Naive B cell (primary cell): ENCODE measurements at places on chromosomes 4 and X. TPM values are rescaled to one million over a fixed set of nuclear protein-coding genes. Genes with fewer than 3 reads are reported as not detected.

DNA sequence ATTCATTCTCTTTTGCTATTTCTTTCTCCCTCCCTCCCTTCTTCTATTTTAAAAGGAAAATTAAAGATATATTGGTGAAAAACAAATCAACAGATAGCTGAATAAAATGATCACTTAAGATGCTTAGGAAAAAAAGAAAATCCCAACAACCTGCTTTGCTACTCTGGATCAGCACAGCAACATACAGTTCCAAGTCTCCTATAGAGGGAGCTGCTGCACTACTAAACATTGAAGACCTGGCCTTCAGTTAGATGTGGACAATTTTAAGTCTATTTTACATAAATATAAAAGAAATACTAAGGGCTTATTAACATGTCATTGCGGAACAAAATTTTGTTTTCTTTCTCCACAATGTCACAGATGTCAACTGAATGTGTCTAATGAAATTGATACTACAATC is 226.4 kb downstream of the MAGEB5 start:
- H3K4me3 ChIP-seq, result no peak overlapping the region
- no peak overlapping the region for H3K27ac ChIP-seq
- no peak for DNase-seq
- no peaks in the 10 kb centered on the region for H3K36me3 ChIP-seq
- no peaks in the 10 kb centered on the region for H3K27me3 ChIP-seq

DNA sequence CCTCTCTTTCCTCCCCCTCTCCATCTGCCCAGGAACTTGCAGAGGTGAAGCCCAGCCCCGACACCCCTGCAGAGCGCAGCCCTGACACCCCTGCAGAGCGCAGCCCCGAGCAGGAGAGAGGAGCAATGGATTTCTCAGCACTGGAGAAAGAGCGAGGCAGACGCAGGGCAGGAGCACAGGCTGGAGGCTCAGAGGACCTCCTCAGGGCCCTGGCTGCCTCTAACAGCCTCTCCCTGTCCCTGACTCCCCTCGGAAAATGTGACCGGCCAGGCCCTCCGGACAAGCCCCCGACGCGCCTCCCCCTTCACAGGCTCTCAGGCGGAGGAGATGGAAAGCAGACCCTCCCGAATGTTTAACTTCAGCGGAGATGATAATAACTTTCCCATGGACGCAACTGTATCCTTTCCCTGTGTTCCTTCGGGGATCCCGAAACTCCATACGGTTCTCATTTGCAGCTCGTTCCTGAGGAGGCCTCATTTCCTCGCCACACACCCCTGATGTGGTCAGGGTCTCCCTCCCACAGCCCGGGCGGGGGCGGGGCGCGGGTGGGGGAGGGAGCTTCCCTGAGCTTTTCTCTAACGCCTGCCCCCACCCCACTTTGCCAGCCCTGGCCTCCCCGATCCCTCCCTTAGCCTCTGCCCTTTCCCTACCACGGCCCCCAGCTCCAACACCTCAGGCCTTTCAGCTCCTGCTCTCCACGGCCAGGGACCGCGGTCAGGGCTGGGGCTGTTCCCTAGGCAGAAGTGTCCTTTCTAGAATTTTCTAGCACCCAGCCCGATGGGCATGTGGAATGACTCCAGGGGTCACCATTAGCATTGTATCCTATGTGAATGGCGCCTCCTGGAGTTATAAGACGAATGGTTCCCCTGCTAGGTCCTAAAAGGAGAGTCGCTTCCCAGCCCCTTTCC is 201.1 kb upstream of the BCOR start:
- no peak for DNase-seq
- H3K36me3 ChIP-seq, result no peaks in the 10 kb centered on the region
- peaks cover 14% of the 10 kb centered on the region for H3K4me1 ChIP-seq
- H3K27ac ChIP-seq, result peak overlapping the region; percentile 71
- no peak overlapping the region for H3K4me3 ChIP-seq

- peaks cover 4% of the 10 kb centered on the region for H3K4me1 ChIP-seq
- no peaks in the 10 kb centered on the region for H3K36me3 ChIP-seq
- DNase-seq, result no peak
- H3K27me3 ChIP-seq, result peaks cover 4% of the 10 kb centered on the region
- H3K4me3 ChIP-seq, result no peak overlapping the region
Observed at GRCh38 chr4:113907559-113907958, 71.9 kb downstream of the ARSJ start.

The AWAT2 gene
- not detected for polyA plus RNA-seq

- no peaks in the 10 kb centered on the region for H3K36me3 ChIP-seq
- H3K27ac ChIP-seq, result no peak overlapping the region
- DNase-seq, result no peak
- H3K4me1 ChIP-seq, result no peaks in the 10 kb centered on the region
- no peak overlapping the region for H3K4me3 ChIP-seq
Observed at GRCh38 chrX:38172596-38172995, 48.1 kb downstream of the SRPX start.

DNA sequence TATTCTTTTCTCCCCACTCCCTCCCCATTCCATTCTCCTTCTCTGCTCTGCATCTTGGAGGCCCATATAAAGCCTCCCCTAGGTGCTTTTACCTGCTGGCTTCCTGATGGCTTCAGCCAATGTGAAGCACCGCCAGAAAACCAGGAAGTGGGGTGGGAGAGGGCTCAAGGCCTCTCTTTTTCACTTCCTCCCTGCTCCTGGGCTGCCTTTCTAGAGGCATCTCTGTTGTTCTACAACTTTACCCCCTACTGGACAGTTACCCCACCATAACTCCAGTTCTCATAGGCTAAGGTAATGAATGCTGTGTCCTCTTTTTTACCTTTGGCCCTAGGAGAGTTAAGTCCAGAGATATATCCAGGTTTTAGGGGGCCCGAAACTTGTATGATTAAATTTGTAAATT is 62.4 kb upstream of the PPARGC1A start:
- no peak for DNase-seq
- no peak overlapping the region for H3K4me3 ChIP-seq
- no peaks in the 10 kb centered on the region for H3K27me3 ChIP-seq
- H3K27ac ChIP-seq, result no peak overlapping the region
- H3K36me3 ChIP-seq, result no peaks in the 10 kb centered on the region
- H3K4me1 ChIP-seq, result no peaks in the 10 kb centered on the region

DNA sequence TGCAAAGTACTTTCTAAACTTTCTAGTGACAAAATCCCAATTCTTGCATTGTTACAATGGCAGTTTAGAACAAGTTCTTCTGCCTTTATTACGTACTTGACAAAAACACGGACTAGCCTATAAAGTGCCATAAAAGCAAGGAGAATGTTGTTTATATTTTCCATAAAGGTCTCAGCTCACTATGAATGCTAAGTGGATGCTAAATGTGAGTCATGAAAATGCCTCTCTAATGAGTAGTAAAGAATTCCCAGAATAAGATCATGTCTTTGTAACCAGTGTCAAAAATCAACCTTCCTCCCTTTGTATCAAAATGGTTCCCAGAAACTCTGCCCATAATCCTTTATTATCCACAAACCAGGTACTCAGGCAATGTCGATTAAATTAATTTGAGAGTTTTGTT is 539.8 kb upstream of the SLIT2 start:
- no peak overlapping the region for H3K27ac ChIP-seq
- H3K4me1 ChIP-seq, result peaks cover 3% of the 10 kb centered on the region
- DNase-seq, result no peak
- no peaks in the 10 kb centered on the region for H3K36me3 ChIP-seq
- H3K4me3 ChIP-seq, result no peak overlapping the region
- H3K27me3 ChIP-seq, result no peaks in the 10 kb centered on the region

The PF4V1 gene
- 1.2 TPM for polyA plus RNA-seq

The PCYT1B gene
- polyA plus RNA-seq, result not detected

DNA sequence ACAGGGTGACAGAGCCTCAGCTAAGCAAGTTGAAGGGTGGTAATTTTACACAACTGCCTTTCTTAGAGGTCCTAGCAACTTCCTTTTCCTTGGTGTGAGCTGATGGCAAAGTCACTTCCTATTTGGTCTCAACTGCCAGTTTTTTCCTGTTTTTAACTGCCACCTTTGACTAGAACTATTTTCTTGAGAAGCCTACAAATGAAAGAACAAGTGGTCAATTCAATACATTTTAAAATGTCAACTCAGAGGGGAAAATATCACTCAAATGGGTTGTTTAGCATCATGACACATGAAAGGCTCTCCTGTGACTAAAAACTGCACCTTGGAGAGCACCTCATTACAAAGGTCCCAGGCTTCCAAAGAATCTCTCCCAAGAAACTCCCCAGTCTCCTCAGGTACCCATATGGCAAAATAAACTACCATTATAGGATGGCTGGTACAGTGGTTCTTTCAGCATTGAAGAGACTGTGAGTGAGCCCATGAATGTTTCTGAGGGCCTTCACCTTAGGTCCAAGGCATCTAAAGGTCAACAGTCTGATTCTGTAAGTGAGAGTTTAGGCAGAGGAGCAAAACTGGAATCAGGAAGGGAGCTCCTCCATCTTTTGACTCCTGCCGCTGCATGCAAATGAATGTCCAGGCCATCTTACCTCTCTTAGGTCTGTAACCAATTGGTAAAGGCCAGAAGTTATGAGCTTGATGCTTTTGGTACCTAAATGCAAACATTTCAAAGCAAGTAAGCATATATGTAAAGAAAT is 5.5 kb upstream of the STK26 start:
- no peak overlapping the region for H3K4me3 ChIP-seq
- H3K36me3 ChIP-seq, result no peaks in the 10 kb centered on the region
- H3K4me1 ChIP-seq, result peaks cover 10% of the 10 kb centered on the region
- H3K27ac ChIP-seq, result no peak overlapping the region
- DNase-seq, result no peak

- DNase-seq, result no peak
- no peaks in the 10 kb centered on the region for H3K27me3 ChIP-seq
- no peaks in the 10 kb centered on the region for H3K4me1 ChIP-seq
- H3K4me3 ChIP-seq, result no peak overlapping the region
- H3K27ac ChIP-seq, result no peak overlapping the region
Observed at GRCh38 chr4:75881476-75881875, 20.8 kb downstream of the PPEF2 start.

- DNase-seq, result no peak
- H3K4me3 ChIP-seq, result no peak overlapping the region
- H3K27ac ChIP-seq, result no peak overlapping the region
- no peaks in the 10 kb centered on the region for H3K4me1 ChIP-seq
- peaks cover 2% of the 10 kb centered on the region for H3K27me3 ChIP-seq
- no peaks in the 10 kb centered on the region for H3K36me3 ChIP-seq
Observed at GRCh38 chr4:47209833-47210232, 178.5 kb downstream of the GABRB1 start.

GRCh38 chrX:72621625-72622485 is 49.2 kb upstream of the HDAC8 start:
- H3K36me3 ChIP-seq, result no peaks in the 10 kb centered on the region
- DNase-seq, result no peak
- no peaks in the 10 kb centered on the region for H3K4me1 ChIP-seq
- no peak overlapping the region for H3K4me3 ChIP-seq

DNA sequence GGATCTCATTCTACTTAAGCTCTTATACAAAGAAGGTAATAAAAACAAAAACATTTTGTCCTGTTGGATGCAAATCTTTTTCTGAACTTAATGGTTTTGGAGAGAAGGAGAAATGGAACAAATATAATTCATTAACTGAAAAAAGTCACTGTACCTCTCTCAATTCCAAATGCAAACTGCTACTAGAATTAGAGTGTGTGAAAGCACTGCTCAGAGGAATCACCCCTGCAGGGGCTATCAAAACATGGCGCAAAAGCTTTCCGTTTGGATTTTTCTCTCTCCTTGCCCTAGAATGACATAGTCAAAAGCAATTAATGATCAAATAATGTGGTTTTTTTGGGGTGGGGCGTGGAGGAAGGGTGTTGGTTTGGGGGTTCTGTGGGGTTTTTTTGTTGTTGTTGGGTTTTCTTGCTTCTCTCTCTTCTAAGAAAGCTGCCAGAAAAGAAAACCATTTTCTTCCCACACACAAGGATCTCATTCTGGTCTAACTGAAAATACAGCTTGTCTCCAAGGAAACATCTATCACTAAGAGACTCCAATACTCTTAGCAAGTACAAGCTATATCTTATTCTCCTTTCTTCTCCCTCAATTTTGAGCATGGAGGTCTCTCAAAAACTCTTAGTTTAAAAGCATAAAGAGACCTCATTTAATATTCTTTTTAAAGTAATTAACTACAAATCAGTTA is 41.6 kb downstream of the USP46 start:
- H3K36me3 ChIP-seq, result peaks cover 13% of the 10 kb centered on the region
- H3K4me1 ChIP-seq, result peaks cover 5% of the 10 kb centered on the region
- no peak overlapping the region for H3K4me3 ChIP-seq
- no peak overlapping the region for H3K27ac ChIP-seq

DNA sequence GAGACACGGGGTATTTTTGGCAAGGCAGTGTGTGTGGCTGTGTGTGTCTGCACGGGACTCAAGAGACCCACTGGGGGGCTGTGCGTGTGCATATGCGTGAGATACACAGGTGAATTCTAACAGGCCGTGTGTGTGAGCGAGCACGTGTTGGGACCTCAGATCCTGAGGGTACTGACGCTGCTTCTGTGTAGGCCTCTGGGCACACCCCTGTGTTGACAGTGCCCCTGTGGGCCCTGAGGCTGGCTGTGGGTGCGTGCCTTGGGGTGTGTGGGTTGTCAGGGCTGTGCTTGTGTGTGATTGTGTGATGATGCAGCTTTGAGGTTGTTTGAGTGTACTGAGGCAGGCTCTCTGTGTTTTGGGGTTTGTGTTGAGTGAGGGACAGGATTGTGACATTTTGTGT is 13.9 kb downstream of the FOXP3 start:
- no peaks in the 10 kb centered on the region for H3K27me3 ChIP-seq
- DNase-seq, result no peak
- no peak overlapping the region for H3K4me3 ChIP-seq
- H3K27ac ChIP-seq, result no peak overlapping the region
- H3K4me1 ChIP-seq, result peaks cover 9% of the 10 kb centered on the region
